Activated CD4-positive, alpha-beta T cell treated with anti-CD3 and anti-CD28 coated beads, Interleukin-2, amount 50 U/mL, for 4 hours (primary cell): ENCODE measurements at places on chromosomes 4 and X.

GRCh38 chr4:84914686-84915395 is 51.6 kb downstream of the WDFY3 start:
- DNase-seq, result no peak

DNA sequence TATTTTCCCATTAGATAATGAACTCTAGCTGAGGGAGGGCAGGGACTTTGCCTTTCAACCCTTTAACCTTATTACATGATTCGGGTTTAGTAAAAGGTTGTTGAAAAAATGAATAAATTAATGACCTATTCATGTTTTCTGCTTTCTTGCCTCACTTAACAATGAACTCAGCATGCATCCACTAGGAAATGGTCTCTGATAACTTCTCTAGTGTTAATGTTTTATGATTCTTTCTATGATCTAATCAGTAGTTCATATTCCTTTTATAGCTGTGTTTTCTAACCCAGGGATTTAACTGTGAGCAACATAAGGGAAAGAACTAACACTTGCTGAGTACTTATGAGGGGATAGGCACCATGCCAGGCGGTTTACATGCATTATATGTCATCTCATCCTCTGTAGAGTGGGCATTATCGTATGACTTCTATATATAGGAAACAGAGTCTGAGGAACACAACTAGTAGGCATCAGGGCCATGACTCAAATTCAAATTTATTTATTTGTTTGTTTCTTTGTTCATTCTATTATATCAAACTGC is 236.7 kb upstream of the MAB21L2 start:
- no peak for DNase-seq

GRCh38 chr4:92615049-92615448 is 311.3 kb downstream of the GRID2 start:
- no peak for DNase-seq

DNA sequence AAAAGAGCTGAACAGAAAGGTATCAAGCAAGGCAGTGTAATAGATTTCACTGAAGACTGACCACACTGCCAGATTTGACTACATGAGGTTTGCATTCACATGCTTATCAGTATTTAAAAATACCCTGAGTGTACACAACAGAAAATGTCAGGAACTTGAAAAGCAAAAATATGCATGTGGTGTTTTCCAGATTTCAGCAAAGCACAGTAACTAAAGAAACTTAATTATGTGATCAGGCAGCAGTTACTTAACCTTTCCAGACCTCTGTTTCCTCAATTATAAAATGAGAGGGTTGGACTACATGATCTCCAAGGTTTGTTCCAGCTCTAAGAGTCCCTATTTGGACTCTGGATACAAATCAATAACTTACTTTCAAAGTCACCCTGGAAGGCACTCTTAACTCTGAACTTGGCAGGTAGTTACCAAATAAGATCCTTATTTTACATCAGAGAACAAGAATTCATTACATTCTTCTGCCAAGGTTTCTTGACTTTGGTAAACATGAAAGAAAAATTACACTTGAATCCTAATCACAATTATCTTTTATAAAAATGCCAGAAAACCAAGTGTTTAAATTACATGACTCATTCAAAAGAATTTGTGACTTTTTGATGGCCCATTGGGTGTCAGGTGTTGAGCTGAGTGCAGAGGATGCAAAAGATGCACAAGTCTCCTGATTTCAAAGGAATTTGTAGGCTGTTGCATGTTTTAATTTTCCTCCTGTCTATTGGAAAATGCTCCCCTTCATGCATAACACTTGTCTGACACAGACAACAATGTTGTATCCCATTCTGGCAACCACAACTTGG is 241.6 kb downstream of the MGST2 start:
- DNase-seq, result no peak

- no peak for DNase-seq
Observed at GRCh38 chr4:67820903-67821302, 62.9 kb downstream of the TMPRSS11D start.

DNA sequence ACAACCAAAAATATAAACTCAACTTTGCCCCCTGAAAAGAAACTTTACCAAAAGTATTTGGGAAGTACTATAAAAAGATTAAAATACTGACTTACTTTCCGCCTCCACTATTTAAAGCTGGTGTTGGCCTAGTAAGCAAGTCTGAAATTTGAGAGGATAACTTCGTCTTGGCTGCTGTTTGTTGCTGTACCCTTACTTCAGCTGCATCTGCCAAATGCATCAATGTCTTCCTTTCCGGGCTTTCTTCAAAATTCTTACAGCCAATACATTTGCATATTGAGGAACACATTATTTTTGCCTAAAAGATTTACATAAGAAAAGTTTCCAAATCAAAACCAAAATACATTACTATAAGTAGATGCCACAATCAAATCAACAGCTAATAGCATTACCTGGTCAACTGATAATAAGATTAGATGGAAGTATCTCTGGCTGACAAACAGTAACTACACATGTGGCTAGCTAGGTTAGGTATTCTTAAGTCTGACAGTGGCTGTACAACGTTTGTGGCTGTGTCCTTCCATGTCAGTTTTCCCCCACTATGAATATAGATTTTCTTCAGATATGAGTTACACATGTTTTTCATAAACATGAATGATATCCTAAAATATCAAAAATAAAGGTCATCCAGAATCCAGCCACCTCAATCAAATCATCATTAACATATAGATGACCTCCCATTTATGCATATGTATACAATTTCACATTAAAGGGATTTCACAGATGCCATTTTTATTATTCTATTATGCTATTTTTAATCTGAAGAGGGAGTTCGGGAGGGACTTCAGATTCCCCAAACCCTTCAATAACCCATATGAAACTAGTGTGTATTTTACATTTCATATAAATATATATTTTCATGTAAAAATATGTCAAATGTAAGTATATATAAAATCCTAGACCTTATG is 30.6 kb downstream of the THAP9 start:
- DNase-seq, result no peak

- no peak for DNase-seq
Observed at GRCh38 chr4:15402974-15403373, 24.9 kb upstream of the C1QTNF7 start.

DNA sequence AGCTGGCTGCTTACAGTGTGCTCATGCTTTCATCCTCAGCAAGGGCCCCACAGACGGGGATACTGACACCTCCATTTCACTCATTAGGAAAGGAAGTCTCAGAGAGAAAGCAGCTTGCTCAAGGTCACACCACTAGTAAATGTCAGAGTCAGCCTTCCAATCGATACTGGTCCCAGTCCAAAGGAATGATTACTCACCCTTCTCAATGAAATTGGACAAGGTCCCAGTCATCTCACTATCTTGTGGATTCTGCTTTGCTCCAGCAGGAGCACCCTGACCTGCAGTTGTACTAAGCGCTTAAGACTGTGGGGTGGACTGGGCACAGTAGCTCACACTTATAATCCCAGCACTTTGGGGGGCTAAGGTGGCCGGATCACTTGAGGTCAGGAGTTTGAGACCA is 132.2 kb upstream of the SLC34A2 start:
- no peak for DNase-seq

- no peak for DNase-seq
Observed at GRCh38 chr4:55431710-55432336, 36.1 kb downstream of the TMEM165 start.

- no peak for DNase-seq
Observed at GRCh38 chr4:84938316-84938715, 28.2 kb downstream of the WDFY3 start.

GRCh38 chrX:71367396-71367795 is 1.2 kb downstream of the TAF1 start:
- no peak for DNase-seq

DNA sequence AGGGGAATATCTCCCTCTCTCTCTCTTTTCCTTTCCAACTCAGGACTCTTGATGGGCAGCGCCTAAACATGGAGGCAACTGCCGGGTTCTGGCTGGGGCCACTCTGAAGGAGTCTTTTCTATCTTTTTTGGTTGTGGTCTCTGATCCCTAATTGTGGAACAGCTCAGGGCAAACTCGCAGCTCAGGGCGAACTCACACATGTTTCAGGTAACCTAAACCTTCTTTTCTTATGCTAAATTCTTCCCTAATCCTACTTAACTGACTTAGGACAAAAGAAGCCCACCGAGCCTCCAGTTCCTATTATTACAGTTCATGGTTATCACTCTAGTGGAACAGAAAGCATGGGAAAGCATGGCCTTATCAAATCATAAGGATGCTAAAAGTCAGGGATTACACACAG is 21.3 kb downstream of the ETDA start:
- no peak for DNase-seq

DNA sequence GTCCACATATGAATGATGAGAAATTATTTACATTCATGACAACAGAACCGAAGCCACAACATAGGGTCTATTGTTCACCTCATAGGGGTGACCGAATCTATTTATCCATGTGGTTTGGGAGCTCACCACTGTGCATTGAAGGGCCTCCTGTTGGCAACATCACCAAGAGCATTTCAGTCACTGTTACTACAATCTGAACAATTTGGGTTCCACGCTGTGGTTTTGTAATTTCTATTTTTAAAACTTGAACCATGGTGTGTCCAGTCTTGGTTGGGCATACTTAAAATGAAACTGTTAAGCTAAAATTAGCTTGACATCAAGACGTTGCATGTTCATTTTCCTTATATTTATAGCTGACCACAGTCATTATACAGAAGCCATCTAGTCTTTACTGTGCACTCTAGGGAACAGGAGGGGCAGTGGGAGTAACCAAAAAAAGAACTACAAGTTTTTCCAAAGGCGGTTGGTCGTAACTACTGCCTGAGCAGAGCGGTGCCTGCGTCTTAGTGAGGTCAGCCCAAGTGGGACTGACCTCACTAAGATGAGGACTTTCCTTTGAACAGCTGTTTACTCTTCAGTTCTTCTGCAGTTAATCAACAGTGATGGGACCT is 192.1 kb downstream of the SPRY1 start:
- no peak for DNase-seq

DNA sequence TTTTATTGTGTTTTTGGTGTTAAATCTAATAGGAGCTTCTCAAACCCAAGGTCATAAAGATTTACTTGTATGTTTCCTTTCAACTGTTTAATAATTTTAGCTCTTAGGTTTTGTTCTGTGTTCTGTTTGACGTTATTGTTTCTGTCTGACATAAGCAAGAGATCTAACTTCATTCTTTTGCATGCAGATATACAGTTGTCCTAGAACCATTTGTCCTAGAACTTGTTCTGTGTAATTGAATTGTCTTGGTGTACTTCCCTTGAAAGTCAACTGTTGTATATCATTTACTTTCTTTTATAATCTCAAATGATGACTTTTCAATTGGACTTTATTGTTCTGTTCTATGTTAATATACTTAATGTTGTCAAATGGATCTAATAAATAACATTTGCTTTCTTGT is 977.1 kb downstream of the FAT4 start:
- DNase-seq, result no peak

GRCh38 chr4:88696630-88697029 is 999 bp downstream of the NAP1L5 start:
- no peak for DNase-seq

DNA sequence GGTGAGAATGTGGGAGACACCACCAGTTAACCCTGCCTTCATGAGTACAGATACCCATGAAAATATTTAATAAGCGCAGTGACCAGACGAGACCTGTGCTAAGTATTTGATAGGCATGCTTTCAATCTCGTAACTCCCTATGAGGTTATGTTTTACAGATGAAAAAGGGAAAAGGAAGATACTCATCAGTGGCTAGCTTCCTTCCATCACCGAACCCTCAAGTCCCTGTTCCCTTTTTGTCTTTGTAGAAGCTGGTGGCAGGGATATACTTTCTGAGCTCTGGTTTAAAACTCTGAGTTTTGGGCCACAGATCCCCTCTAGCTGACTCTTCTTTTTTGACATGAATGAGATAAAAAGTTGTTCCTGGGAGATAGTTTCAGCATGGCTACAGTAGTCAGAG is 26.3 kb downstream of the AFF1 start:
- no peak for DNase-seq

- DNase-seq, result no peak
Observed at GRCh38 chrX:110066488-110067225, 63.7 kb downstream of the TMEM164 start.

GRCh38 chr4:10747186-10747585 is 62.6 kb upstream of the CLNK start:
- no peak for DNase-seq

- DNase-seq, result no peak
Observed at GRCh38 chr4:41579043-41579442, 41.1 kb downstream of the LIMCH1 start.

DNA sequence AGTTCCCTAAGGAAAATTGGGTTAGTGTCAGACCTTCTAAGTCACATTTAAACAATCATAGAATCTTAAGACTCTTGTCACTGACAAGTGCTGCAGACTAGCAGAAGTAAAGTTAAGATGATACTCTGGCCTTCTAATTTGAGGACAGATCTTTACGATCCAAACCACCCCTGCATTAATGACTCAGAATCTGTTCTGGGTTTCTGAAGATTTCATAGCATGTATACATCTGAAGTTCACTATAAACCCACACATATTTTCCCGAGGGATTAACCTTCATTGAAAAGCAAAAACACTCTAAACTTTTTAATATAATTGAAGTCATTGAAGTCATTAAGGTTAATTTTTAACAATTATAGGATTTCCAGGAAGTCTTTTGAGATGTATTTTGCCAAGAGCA is 674.3 kb downstream of the IQCM start:
- DNase-seq, result no peak

GRCh38 chr4:47065051-47065481 is 33.7 kb downstream of the GABRB1 start:
- DNase-seq, result no peak

- DNase-seq, result no peak
Observed at GRCh38 chr4:189502841-189503435, 437.7 kb upstream of the FRG1 start.

DNA sequence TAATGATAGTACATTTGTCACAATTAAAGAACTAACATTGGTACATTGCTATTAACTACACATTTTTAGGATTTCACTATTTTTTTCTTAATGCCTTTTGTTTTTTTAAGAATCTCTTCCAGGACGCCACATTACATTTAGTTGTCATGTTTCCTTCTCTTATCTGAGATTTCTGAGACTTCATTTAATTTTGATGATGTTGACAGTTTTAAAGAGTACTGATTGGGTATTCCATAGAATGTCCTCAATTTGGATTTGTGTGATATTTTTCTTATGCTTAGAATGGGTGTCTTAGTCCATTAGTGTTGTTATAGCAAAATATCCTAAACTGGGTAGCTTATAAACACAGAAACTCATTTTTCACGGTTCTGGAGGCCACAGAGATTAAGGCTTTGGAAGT is 1095.5 kb upstream of the LCORL start:
- no peak for DNase-seq
